ENCODE measurements at places on chromosomes 6 and 20. TPM values are rescaled to one million over a fixed set of nuclear protein-coding genes. Genes with fewer than 3 reads are reported as not detected.

KIF6 gene
- 0.16 TPM for total RNA-seq

NKAIN4 gene
- total RNA-seq, result 9.4 TPM

GMEB2 gene
- total RNA-seq, result 10.5 TPM

BPIFA1 gene
- not detected for total RNA-seq

CST2 gene
- total RNA-seq, result 0.32 TPM

FAM217A gene
- not detected for total RNA-seq

PTPRK gene
- total RNA-seq, result 17.7 TPM

CCN5 gene
- 29.3 TPM for total RNA-seq

SLC17A3 gene
- total RNA-seq, result 1.1 TPM

NKAPL gene
- not detected for total RNA-seq

C20orf204 gene
- 0.62 TPM for total RNA-seq

SPEF1 gene
- 2.5 TPM for total RNA-seq

ADGRF1 gene
- 0.16 TPM for total RNA-seq

CTAGE9 gene
- not detected for total RNA-seq

PTCRA gene
- not detected for total RNA-seq

SRC gene
- total RNA-seq, result 139 TPM

IRF4 gene
- 0.45 TPM for total RNA-seq

IYD gene
- total RNA-seq, result not detected

PCNA gene
- total RNA-seq, result 416 TPM

ARFGEF2 gene
- total RNA-seq, result 13.5 TPM

ASIP gene
- not detected for total RNA-seq

STXBP5 gene
- 13.6 TPM for total RNA-seq

CST5 gene
- total RNA-seq, result not detected

HLA-DQB2 gene
- not detected for total RNA-seq

FAM209B gene
- total RNA-seq, result 0.48 TPM

TNFRSF6B gene
- 0.67 TPM for total RNA-seq

RING1 gene
- 25.6 TPM for total RNA-seq

LCA5 gene
- 1.0 TPM for total RNA-seq

LGSN gene
- 3.3 TPM for total RNA-seq

CALHM4 gene
- not detected for total RNA-seq

TINAG gene
- not detected for total RNA-seq

PRND gene
- not detected for total RNA-seq

EMILIN3 gene
- 0.50 TPM for total RNA-seq

TCF15 gene
- not detected for total RNA-seq

TFAP2D gene
- total RNA-seq, result not detected

EYS gene
- 0.19 TPM for total RNA-seq

TXNDC5 gene
- total RNA-seq, result 134 TPM

SLC22A16 gene
- not detected for total RNA-seq

SLC12A5 gene
- total RNA-seq, result 15.1 TPM

NFATC2 gene
- 6.8 TPM for total RNA-seq

CPXM1 gene
- not detected for total RNA-seq

PAK5 gene
- not detected for total RNA-seq

PROCR gene
- 134 TPM for total RNA-seq

OTOR gene
- not detected for total RNA-seq

ADGB gene
- total RNA-seq, result not detected

All from A549 treated with CORT108297 at 1 μM for 4 hours (cell line).